Renal pelvis (tissue), 12 donors: ENCODE measurements at places on chromosomes 1 and 21. TPM values are rescaled to one million over a fixed set of nuclear protein-coding genes. Genes with fewer than 3 reads are reported as not detected.

The SPOCD1 gene
- 0.44 TPM for polyA plus RNA-seq

The STXBP3 gene
- polyA plus RNA-seq: 69.5 TPM

The NPHP4 gene
- polyA plus RNA-seq: 12.9 TPM

The SYT6 gene
- 1.9 TPM for polyA plus RNA-seq

The ERG gene
- 20.7 TPM for polyA plus RNA-seq

The BEND5 gene
- polyA plus RNA-seq: 29.2 TPM

The LSM10 gene
- 32.1 TPM for polyA plus RNA-seq

The SFN gene
- 0.65 TPM for polyA plus RNA-seq

The GPR153 gene
- 9.4 TPM for polyA plus RNA-seq

The DEGS1 gene
- 46.7 TPM for polyA plus RNA-seq

The TCHH gene
- 0.04 TPM for polyA plus RNA-seq

DNA sequence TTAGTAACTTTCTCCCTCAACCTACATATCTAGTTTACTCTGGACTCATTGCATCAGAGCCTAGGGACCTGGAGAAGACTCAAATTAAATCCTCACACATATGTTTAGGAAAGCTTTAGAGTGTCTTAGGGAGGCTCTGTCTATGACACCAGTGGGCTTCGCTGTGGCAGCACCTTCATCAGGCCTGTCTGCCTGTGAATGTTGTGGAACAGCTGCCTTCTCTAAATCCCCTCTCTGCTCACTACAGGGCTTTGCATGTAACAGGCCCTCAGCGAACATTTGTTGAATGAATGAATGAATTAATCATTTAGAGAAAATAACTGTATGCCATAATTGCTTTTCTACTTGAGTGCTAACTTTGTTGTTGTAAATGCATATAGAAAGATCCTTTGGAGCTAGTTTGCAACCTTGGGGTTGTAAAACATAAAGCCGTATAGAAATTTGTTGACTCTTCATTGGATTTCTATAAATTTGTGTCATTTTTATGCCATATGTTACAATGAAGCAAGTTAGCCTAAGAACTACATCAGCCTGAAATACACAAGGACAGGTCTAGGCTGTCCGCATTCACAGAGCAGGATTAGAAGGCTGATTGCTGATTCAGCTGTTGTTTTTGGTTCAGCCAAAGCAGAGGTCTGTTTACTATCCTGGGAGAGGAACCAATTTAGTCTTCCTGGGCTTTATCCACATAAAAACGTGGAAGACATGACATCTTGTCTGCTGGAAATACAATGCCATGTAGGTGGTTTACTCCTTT is 238.0 kb downstream of the ASTN1 start:
- no peak for DNase-seq

GRCh38 chr21:16082038-16082816 is 352.4 kb downstream of the USP25 start:
- peak; percentile 29 for DNase-seq

GRCh38 chr1:237591353-237591752 is 299.4 kb downstream of the ZP4 start:
- no peak for DNase-seq

DNA sequence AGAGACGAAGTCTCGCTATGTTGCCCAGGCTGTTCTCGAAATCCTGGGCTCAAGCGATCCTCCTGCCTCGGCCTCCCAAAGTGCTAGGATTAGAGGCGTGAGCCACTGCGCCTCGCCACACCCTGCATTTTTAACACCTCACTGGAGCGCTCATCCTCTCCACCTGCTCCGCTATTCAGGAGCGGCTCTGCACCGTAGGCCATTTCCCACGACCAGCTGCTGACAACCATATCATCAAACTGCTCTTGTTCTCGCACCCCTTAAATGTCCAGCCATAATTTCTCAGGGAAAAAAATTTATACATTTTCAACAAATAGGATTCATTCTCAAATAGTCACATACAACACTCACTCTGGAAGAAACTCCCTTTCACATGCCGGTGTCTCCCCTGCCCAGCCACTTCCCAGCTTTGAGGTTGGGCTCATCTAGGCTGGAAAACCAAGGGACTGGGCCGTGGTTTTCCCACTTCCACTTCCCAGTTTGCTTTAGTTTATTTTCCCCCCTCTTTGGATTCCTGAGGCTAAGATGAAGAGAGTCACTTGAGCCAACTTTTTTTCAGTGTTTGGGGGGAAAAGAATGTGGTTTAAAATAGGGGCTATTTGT is 639 bp upstream of the IPO9 start:
- DNase-seq: no peak

DNA sequence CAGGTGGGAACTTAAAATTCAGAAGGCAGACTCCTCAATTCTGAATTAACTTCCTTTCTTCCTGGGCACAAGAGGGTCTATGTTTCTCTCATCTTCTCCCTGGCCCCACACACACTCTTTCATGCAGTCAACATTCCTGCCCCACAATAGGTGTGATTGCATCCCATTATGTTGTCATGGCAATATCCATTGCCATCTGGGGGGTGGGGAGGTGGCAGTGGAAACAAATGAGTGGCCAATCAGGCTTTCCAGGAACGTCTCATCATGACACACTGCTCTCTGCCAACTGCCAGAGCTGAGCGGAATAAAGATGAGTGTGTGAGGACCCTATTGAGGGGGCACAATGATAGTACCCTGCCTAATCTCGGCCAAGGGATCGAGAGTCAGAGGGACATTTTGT is 80.4 kb downstream of the KCND3 start:
- no peak for DNase-seq

- no peak for DNase-seq
Measured at GRCh38 chr21:42193131-42193671, 25.7 kb upstream of the ABCG1 start.

GRCh38 chr1:62494137-62494536 is 57.3 kb downstream of the USP1 start:
- DNase-seq: no peak

- no peak for DNase-seq
Measured at GRCh38 chr1:99268021-99268420, 3.7 kb downstream of the PLPPR4 start.

- DNase-seq: no peak
Measured at GRCh38 chr1:59730759-59731478, 83.8 kb upstream of the HOOK1 start.

GRCh38 chr21:15197696-15198095 is 132.9 kb upstream of the NRIP1 start:
- no peak for DNase-seq

DNA sequence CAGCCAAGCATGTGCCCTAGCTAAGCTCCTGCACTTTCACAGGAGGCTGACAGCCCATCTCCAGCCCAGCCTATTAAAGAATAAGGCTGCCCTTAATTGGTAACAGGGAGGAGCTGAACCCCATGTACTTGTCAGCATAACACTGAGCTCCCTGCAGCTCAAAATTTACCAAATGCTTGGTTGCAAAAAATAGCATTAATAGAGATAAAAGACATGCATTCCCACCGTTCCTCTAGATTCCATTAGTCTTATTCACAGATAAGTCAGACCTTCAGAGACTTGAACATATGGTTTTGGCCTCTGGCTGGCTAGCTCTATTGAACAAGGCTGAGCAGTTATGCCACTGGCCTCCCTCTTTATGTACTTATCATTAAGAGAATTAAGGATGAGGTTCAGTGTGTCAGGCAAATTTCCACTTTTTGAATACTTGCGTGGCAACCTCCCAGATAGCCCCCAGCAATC is 29.2 kb downstream of the OLFML3 start:
- DNase-seq: no peak

GRCh38 chr21:35607406-35607805 is 452.9 kb downstream of the SETD4 start:
- no peak for DNase-seq

DNA sequence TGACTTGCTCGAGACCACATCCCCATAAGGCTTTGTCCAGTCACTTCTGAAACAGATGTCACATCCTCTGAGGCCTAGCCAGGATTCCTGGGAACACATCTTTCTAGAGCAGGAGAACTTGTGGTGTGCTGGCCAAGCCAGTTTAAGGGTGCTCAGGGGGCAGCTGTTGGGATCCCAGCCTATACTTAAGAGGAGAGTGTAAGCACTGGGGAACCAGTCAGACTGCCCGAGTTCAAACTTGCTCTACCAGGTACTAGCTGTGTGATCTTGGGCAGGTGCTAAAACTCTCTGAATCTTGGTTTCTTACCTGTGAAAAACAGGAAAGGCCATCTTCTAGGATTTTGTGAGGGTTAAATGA is 15.6 kb upstream of the LY9 start:
- DNase-seq: no peak

DNA sequence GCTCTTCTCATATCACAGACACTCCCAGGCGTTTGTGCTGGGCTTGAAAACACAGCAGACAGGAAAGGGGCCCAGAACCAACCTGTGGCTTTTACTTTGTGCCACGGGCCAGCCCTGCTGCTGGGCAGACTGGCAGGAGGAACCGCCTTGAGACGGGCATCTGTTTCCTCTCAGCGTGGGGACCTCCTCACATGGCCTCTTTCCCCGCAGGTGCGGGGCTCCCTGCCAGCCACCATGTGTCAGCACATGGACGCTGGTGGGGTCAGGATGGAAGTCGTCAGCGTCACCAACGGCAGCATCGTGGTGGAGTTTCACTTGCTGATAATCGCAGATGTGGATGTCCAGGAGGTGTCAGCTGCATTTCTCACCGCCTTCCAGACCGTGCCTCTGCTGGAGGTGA is 47.8 kb downstream of the UMODL1 start:
- no peak for DNase-seq

DNA sequence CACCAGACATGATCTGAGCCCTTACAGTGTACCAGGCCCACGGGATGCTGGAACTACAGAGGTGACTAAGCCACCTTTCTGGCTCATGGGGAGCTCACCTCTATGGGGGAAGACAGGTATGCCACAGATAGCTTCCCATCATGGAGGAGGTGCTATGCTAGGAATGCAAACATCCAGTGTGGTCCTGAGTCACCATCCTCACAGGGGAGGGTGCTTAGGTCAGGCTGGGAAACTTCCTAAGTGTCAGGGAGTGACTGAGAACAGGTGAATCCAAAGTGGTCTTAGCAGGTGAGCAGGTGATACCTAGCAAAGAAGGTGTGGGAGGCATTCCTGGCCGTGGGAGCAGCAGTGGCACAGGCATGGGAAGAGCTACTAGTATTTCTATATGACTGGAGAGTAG is 8.6 kb upstream of the RASSF5 start:
- DNase-seq: no peak

DNA sequence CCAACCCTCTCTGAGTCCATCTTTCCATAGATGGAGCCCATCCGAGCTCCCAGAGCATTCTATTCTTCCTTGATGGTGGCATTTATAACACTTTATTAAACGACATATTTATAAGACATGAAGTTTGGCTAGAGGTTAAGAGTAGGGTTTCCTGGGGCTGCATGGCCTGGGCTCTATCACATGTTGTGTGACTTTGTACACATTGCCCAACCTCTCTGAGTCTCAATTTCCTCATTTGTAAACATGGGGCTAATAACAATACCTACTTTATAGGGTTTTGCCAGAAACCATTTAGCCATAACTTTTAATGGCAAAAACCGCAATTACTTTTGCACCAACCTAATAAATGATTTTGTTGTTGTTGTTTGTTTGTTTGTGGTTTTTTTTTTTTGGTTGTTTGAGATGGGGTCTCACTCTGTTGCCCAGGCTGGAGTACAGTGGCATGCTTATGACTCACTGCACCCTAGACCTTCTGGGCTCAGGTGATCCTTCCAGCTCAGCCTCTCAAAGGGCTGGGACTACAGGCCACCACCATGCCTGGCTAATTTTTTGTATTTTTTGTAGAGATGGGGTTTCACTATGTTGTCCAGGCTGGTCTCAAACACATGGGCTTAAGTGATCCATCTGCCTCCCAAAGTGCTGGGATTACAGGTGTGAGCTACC is 13.9 kb upstream of the ASAP3 start:
- no peak for DNase-seq

DNA sequence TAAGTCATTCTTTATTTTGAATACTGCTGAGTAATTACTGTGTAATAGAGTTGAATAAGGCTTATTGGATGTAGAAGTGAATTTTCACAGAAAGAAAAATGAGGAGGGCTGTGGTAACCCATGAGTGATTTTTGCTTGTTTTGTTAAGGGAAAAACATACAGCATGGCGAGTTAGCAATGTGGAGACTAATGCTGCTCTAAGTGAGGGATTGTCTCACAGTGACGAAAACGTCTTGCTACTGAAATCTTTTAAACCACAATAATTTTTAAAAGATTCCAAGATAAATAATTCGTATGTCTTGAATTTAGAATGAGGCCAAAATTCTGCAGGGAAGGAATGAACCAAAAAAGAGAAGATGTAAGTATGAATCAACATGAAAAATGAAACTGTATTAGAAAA is 16.2 kb upstream of the PLA2G4A start:
- no peak for DNase-seq

GRCh38 chr21:38337793-38338192 is 81.0 kb downstream of the KCNJ15 start:
- DNase-seq: no peak

DNA sequence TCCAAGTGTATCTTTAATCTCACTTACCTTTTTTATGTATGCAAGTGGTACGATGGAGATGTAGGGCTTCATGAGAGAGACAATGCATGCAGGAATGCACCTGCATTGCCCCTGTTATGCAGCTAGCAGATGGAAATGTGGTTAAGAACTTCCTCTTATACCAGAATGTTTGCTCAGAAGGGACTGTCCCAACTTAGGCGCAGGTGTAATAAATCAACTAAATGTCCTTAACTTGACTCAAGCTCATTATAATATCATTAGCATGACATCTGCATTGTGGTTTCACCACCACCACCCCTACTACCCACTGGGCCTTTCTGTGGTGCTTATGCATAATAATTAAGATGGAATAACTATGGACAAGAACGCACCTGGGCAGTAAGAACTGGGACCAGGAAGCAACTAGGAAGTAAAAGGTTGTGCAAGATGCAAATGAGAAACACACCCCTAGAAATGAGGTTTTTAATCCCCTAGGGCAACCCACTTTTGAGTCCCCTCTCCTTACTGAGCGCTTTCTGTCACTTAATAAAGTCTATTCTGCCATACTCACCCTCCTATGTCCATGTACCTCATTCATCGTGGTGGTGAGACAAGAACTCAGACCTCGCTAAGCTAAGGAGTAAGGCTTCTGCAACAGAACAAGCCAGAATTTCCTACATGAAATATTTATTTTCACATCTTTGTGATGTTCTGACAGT is 1103.3 kb upstream of the B3GALT2 start:
- DNase-seq: no peak

DNA sequence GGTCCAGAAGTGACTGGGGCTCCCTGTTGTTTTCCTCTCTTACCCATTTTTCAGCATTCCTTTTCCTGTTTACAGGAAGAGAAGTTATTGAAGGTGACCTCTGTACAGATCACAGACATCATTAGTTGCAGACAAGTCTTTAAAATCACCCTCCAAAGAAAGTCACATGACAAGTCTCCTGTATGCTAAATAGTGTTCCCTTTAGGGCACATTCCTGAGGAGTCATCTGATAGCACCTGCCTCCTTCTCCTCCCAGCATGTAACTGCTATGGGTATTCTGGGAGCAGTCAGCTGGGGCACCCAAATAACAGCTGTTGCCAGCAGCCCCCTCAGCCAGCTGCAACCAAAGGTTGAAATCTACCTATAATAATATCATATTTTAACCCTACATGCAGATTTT is 200.6 kb downstream of the PTGER3 start:
- peak; percentile 8 for DNase-seq
